Activated CD8-positive, alpha-beta memory T cell treated with anti-CD3 and anti-CD28 coated beads for 1 hour (primary cell): ENCODE measurements at places on chromosomes 3 and 15.

GRCh38 chr15:61184431-61184830, 44.7 kb downstream of the RORA start:
- DNase-seq = no peak

- DNase-seq = no peak
Observed at GRCh38 chr15:70523616-70524015, 239.7 kb downstream of the UACA start.

DNA sequence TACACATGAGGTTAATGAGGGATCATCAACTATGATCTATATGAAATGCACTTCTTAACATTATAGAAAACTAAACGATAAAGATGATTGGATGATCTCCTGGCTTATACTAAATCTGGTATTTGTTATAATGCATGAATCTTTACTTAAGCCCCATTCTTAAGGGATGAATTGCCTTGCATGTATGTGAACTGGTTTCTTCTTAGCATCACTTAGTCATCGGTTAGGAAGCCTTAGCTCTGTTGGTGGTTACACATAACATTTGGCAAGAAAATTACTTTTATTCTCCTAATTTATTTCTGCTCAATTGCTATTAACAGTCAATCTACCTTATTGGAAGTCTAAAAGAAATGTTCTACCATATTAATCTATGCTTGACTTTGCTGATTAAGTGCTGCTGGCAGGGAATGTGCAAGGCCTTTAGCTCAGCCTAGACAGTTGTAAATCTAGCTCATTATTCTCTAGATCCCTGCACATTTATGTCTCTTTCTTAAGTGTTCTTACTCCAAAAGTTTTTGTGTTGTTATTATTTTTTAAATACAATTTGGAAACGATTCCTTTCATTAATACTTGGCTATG, 356.0 kb downstream of the ZPLD1 start:
- no peak for DNase-seq

GRCh38 chr3:122533931-122534334, 19.2 kb upstream of the KPNA1 start:
- DNase-seq = no peak

DNA sequence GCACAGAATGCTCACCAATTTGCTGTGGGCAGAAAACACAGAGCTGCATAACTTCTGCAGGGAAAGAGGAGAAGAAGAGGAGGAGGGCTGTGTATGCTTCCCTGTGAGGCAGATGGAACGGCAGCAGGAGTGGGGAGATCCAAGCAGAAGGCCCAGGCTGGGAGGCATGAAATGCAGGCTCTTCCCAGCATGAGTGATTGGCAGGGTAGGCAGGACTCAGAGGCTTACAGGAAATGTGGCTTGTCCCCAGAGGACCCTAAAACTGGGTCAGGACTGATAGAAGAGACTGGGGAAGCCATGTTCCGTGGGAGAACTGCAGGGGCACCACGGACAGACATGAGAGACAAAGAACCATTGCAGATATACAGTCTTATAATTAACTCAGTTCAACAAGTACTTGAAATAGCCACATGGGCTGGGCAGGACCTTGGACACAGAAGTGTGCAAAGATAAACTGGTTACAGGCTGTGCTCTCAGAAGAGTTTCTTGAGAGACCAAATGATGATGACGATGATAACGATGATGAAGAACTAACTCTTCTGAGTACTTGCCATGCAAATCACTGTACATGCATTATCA, 286.9 kb downstream of the EPHB1 start:
- DNase-seq = no peak

- DNase-seq = no peak
Observed at GRCh38 chr3:105367063-105367405, 325 bp downstream of the ALCAM start.

DNA sequence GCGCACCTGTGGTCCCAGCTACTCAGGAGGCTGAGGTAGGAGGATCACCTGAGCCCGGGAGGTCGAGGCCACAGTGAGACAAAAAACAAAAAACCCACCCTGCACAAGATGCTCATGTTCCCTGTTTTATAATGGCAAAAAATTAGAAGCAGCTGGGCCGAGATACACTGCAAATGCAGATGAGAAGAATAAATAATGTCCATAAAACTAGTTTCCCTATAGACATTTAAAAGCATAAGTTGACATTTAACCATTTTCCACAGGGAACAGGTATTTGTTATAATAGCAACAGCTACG, 537 bp upstream of the SCAP start:
- no peak for DNase-seq

DNA sequence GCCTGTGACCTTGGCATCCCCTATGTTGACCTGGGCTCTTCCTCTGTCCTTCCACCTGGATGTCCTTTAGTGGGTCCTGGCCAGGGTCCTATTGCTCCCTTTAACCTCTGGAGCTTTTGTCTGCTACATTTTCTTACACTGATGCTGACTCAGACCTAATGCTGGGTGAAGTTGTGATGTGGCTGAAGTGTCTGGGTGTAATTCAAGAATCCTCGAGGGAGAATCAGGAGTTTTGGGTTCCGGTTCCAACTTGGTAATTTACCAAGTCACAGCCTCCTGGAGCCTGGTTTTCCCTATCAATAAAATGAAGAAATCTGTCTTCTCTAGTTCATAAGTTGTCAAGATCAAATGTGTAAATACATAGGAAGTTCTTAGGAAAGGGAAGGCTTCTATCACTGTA, 25.6 kb downstream of the CEP19 start:
- DNase-seq = no peak

GRCh38 chr3:125591116-125591760, 4.1 kb downstream of the OSBPL11 start:
- DNase-seq = no peak

DNA sequence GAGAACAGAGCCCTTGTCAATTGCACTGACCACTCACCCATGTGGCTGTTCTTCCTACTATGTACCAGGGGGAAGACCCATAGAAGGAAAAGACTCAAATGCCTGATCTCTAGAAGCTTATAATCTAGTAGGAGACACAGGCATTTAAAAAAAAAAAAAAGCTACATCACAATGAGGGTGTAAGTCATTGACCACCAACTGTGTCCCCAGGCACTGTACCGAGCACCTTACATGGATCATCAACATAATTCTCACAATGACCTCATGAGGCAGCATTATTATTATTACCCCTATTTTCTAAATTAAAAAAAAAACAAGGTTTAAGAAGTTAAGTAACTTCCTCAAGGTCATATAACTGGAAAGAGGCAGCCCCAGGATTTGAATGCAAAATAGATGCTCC, 247.4 kb downstream of the SHOX2 start:
- DNase-seq = no peak

DNA sequence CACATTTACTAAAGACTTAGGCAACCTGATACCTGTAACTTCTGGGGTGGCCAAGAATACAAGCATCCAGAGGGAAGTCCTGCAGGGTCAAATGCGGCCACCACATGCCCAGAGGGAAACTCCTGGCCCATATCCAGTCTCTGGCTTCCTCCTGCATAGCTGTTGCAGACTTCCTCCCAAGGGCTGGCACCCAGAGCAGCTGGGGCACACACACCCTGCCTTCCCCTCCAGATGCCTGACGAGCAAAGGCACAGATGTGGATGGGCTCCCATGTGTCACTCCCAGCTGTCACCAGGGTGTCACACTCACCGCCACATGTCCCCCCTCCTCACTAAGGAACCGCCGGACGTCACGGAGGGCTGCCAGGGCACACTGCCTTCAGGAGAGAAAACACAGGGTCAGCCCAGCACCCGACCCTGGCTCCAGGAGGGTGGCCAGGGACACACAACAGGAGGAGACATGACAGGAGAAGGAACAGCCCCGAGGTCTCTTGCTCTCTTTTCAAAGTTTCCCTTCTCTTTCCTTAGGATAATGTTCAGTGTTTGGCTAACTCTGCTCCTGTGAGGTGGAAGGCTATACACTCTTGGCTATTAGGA, 13.2 kb downstream of the PFKFB4 start:
- DNase-seq = no peak

DNA sequence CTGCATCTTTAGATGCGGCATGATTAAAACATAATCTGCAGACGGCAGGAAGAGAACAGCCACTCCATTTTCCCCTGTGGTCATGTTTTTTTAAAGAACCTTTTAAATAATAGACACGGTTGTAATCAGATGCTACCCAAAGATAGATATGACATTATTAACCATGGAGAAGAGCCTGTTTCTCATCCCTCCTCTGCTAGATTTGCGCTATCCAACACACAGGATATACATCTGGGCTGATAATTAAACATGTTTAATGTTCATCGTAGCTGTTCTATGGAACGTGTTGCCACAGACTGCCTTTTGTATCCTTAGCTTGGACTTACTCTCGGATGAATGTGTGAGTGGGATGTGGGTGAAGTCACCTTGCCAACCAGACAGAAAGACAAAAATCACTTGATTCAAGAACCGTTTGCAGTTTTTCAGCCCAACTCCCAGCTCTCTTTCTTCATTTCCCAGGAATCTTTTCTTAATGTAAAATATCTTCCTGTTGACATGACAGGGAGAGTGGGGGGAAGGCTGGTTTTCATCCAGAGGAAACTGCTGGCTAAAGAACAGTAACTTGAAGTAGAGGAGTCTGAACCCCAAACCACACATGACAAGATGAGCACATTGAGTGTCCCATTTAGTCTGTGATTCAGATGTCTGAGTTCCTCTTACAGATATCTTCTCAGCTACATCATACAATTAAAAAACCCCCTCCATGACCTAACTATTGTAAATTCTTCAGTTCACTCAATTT, 118.6 kb upstream of the PRICKLE2 start:
- DNase-seq = no peak

- DNase-seq = no peak
Observed at GRCh38 chr3:55169608-55170072, 241.8 kb upstream of the LRTM1 start.

- DNase-seq = no peak
Observed at GRCh38 chr3:85576697-85577200, 618.0 kb downstream of the CADM2 start.

- DNase-seq = no peak
Observed at GRCh38 chr3:150765949-150766720, 3.2 kb upstream of the SIAH2 start.

DNA sequence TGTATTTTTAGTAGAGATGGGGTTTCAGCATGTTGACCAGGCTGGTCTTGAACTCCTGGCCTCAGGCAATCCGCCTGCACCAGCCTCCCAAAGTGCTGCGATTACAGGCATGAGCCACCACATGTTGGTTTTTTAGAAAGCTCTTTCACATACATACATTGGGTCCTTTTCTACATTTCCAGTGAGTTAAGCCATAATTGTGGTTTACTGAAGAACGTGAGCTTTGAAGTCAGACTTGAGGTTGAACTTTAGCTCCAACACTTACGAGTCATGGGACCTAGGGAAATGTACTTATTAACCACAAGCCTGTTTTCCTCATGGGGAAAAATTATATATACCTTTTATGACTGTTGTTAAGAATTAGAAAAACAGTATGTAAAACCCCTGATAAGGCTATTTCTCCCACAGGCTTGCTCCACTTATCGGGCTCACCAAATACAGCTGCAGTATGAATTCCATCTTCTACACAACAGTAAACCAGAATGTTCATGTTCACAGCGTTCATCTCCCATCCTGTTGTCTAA, 39.0 kb downstream of the GPR160 start:
- no peak for DNase-seq

- DNase-seq = no peak
Observed at GRCh38 chr3:35800960-35801459, 161.7 kb downstream of the ARPP21 start.

- DNase-seq = no peak
Observed at GRCh38 chr3:40137591-40138295, 171.8 kb upstream of the EIF1B start.

GRCh38 chr15:75732809-75733451, 20.3 kb upstream of the CSPG4 start:
- no peak for DNase-seq

DNA sequence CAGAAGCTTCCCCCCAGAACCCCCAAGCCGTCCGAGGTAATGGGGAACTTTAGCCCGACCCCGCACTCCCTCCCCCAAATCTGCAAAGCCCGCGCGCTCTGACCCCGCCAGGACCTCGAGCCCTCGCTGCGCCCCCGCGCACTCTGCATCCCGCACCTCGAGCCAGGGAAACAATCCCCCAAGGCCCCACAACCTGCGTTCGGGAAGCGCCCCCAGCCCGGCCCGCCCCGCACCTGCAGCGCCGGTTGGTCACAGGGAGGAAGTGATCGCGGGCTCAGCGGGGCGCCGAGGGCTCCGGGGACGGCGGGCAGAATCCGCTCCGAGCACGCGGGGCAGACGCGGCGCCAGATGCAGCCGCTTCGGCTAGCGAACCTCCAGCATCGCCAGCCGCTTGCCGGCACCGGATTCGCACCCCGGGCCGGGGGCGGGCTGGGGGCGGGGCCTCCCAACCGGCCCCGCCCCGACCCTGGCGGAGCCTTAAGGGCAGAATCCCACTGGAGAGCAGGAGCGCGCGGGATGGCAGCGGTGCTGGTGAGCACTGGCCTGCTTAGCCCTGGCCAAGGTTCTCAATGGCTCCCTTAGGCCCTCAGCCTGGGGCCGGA, at the start of gene CAMKV:
TSS of gene CAMKV (minus strand) at position 382 of the 602 bp plus-strand sequence. CDS start 7,518 bp downstream, outside the sequence.
- no peak for DNase-seq

GRCh38 chr15:69783211-69783610, 314.5 kb downstream of the TLE3 start:
- no peak for DNase-seq

- DNase-seq = no peak
Observed at GRCh38 chr3:32973982-32974381, 22.5 kb downstream of the CCR4 start.

- DNase-seq = no peak
Observed at GRCh38 chr3:10248984-10249748, 907 bp downstream of the TATDN2 start.

DNA sequence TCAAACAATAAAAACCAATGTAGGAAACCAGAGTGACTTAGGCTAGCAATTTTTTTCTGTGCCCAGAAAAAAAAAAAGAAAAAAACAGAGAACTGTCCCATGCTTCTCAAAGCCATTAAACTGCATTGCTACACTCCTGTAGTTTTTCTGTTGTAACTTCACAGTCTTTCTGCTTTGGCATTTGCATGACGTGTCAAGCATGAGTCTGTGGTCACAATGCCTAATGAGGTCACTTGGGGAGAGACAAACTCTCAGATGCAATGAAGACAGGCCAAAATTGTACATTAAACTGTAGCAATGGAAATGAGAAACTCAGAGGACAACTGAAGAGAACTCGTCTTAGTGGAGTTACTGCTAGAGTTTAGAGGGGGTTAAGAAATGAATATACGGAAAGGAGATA, 30.8 kb downstream of the CCDC80 start:
- DNase-seq = no peak

DNA sequence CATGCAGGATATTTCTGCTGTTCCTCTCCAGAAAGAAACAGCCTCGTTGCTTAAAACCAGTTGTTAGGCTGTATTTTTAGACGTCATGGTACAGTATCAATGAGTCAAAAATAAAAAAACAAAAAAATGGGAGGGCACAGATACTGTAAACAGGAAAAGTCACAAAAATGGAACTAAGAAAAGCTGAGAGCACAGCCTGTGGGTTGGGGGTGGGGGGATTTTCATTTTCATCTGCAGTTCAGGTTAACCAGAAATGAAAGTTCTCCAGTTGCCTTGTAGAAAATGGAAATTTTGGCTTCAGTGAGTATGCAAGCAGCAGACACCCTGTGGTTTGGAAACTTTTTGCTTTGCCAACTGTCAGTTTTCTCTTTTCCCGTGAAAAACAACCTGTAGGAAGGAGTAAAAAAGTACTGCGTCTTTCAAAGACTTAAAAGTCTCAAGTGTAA, 59.0 kb downstream of the FRMD4B start:
- no peak for DNase-seq

- no peak for DNase-seq
Observed at GRCh38 chr15:75104804-75105557, 81.6 kb downstream of the PPCDC start.
